Activated CD4-positive, alpha-beta T cell treated with anti-CD3 and anti-CD28 coated beads for 1 hour (primary cell): ENCODE measurements at places on chromosomes 2 and 18.
A peak's percentile ranks its signal among the peaks of the same experiment; 100 is the strongest.

- DNase-seq, result no peak
Observed at GRCh38 chr2:54287532-54287931, 31.5 kb upstream of the TSPYL6 start.

DNA sequence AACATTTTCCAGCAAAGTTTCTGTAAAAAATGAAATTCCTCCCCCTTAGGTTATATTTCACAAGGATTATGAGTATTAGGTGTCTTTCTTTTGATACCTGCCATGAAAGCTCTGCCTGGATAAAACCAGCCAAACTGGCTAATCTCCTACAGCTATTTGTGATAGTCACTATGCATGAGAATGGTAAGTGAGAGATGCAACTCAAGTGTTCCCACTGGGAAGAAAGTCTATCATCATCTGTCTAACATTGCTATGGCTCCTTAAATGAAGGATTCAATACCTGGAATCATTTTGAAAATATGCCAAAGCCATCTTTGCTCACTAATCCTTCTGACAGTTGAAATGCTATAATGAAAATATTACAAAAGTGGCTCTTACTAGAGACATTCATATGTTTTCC is 339.9 kb upstream of the LRRTM4 start:
- DNase-seq, result no peak

GRCh38 chr2:201901786-201902185 is 95.4 kb downstream of the CDK15 start:
- DNase-seq, result no peak

GRCh38 chr2:134540990-134541389 is 177.8 kb downstream of the TMEM163 start:
- no peak for DNase-seq

DNA sequence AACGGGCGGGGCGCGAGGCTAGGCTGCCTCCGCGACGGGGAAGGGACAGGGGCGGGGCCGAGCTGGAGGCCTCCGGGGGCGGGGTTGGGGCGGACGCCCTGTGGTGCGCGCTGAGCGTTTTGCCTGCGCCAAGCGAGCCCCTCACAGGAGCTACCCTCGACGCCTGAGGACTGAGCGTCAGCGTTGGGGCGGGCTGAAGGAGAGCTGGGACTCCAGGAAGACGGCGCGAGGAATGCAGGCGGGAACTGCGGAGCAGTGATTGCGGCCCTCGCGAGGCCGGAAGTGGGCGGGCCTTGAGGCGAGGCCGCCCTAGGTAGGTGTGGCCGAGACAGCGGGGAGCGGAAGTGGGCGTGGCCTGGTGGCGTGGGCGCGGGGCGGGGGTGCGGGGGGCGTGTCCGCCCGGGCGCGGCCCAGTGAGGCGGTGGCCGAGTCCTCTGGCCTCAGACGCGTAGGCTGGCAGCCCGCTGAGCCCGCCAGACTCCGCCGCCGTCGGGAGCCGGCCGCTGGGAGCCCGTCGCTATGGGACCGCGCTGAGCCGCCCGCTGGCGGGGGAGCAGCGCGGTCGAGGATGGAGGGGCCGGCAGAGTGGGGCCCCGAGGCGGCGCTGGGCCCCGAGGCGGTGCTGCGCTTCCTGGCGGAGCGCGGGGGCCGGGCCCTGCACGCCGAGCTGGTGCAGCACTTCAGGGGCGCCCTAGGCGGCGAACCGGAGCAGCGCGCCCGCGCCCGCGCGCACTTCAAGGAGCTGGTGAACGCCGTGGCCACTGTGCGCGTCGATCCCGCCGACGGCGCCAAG is at the start of the genes SEPTIN10 and SOWAHC:
TSS of gene SEPTIN10 (minus strand) at position 45 of the 793 bp plus-strand sequence. CDS start 139 bp downstream, outside the sequence.
TSS of gene SOWAHC (plus strand) at position 443 of the 793 bp plus-strand sequence. CDS start at position 569, 126 bp downstream.
- peak; percentile 64 for DNase-seq

- DNase-seq, result no peak
Observed at GRCh38 chr2:117967977-117968718, 45.7 kb downstream of the CCDC93 start.

- no peak for DNase-seq
Observed at GRCh38 chr2:227462462-227462951, 9.4 kb upstream of the AGFG1 start.

DNA sequence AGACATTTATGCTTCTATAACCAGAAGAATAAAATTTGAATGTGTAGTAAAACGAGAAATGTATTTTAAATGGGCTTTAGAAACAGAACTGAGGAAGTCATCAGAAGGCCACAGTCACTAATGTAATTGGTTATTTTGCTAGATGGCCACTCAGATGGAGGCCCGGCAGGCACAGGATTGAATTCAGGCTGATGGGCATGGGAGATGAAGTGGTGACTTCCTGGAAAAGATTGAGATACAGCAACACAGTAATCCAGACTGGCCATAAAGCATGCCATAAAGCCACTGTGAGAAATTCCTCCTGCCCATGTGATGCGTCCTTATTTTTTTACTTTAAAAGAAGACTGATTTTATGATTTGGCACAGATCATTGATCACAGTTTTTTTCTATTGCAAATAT is 297.7 kb downstream of the ICOS start:
- DNase-seq, result no peak

DNA sequence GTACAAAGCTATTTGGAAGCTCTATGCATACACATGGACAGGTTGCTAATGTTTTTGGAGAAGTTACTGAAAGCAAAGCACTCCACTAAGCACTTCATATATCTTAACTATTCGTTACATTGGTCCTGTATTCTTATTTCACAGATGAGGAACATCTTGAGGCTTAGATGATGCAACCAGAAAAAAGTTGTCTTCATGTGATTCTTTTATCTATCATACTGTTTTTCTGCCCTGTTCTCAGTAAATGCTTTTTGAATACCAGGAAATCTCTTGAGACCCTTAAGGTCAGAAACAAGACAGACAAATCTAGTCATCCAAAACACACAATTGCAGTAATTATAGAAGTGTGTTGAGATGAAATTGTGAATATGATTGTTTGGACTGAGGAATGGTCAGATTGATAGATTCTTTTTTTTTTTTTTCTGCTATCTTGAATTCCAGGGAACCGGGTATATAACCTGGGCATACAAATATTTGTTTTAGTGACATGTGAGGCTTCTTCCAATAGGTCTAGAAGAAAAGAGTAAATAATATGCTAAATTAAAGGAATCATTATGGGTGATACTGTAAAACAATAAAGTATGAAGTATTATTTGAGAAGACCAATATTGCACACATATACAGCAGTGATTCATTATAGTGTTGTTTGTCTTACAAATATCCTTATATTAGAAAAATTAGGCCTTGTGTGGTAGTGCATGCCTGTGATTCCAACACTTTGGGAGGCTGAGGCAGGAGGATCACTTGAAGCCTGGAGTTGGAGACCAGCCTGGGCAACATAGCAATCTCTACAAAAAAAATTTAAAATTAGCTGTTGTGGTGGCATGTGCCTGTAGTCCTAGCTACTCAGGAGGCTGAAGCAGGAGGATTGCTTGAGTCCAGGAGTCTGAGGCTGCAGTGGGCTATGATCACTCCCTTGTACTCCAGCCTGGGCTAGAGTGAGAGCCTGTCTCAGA is 33.7 kb downstream of the EHBP1 start:
- DNase-seq, result no peak

DNA sequence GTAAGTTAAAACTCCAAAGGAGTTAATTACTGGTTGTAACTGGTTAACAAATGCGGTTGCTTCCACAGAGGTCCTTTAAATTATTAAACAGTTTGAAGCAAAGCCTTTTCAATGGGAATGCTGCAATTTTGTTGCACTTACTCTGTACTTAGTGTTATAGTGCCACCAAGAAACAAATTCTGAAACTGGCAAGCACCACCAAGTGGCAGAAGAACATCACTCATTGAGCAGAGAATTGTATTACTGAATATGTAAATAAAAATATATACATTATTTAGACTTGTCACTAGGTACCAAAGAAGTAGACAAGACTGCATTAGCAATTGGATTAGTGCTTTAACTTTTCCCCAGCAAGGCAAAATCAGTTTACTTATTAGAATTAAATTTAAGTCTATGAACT is 2.6 kb upstream of the TMEFF2 start:
- no peak for DNase-seq

DNA sequence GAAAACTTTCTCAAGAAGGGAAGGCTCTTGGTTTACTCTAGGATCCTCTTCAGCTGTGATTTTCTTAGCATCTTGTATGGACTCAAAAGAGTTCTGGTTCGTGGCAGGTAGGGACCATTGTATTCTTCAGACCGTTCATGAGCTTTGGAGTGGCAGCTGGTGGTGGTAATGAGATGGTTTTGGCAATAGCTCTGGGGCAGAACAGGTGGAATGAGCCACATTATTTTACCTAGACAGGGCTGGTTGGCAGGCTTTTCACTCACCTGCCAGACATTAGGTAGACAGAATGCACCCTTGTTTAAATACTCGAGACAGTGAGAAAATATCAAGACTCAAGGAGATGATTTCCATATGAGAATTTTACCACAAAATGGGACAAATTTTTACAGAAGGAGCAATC is 26.2 kb upstream of the MGAT5 start:
- no peak for DNase-seq

- no peak for DNase-seq
Observed at GRCh38 chr2:168165985-168166901, 81.2 kb downstream of the STK39 start.

GRCh38 chr2:69560147-69560482 is 83.4 kb downstream of the AAK1 start:
- no peak for DNase-seq

- no peak for DNase-seq
Observed at GRCh38 chr18:23648940-23649607, 13.6 kb downstream of the ANKRD29 start.

DNA sequence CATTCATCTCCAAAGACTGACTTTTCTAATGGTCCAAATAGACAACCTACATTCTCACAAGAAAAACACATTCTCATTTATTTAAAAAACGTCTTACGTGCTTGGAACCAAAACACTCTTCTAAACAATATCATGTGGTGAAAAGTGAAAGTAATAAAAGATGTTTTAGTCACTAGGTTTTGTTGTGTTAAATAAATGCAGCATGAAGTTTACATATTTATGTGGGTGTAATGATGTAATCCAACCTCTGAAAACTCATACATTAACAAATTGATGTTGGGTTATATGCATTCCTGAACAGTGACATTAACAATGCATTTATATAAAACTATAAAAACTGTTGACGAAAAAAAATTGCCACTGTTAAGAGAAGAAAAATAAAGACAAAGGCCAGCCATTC is 55.1 kb upstream of the ACVR2A start:
- no peak for DNase-seq

GRCh38 chr2:19710230-19710629 is 191.6 kb downstream of the TTC32 start:
- no peak for DNase-seq

- DNase-seq, result no peak
Observed at GRCh38 chr2:132549935-132550670, 119.9 kb downstream of the LYPD1 start.

DNA sequence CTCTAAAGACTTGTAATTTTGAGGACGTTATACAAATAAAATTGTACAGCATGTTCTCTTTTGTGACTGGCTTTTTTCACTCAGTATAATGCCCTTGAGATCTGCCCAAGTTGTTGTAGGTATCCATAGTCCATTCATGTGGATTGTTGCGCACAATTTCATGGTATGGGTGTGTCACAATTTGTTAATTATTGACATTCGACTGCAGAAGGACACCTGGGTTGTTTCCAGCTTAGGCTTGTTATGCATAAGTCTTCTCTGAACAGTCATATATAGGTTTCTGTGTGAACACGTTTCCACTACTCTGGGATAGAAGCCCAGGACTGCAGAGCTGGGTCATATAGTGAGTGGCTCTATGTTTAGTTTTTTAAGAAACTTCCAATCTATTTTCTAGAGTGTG is 800.8 kb upstream of the SALL3 start:
- no peak for DNase-seq

DNA sequence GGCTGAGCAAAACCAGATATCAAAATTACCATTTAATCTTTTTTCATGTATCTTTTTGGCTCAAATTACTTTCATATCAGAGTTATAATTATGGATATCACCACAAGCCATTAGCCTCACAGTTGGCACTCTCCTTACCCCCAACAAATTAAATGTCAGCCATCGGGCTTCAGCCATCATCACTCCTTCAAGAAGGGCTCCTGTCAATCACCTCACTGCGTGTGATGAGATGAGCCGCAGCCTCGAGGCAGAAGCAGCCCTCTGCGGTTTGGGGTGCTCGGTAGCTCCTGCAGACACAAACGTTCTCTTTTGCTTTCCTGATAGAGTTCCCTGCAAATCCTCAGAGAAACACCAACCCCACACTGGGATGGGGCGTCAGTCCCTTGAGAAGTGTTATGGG is 94.1 kb downstream of the DNER start:
- DNase-seq, result no peak

DNA sequence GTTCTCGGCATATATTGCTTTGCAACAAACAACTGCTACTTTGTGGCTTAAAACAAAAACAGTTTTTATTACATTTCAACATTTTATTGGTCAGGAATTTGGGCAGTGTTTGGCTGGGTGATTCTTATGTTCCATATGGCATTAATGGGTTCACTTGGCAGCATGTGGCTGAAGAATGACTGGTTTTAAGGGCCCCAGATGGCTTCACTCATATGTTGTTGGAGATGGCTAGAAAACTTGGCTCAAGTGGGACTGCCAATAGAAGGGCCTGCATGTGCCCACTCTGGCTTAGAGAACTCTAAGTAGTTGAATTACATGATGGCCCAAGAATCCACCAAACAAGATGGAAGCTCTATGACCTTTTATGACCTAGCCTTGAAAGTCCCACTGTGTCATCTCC is 86.1 kb downstream of the FASTKD2 start:
- DNase-seq, result no peak

DNA sequence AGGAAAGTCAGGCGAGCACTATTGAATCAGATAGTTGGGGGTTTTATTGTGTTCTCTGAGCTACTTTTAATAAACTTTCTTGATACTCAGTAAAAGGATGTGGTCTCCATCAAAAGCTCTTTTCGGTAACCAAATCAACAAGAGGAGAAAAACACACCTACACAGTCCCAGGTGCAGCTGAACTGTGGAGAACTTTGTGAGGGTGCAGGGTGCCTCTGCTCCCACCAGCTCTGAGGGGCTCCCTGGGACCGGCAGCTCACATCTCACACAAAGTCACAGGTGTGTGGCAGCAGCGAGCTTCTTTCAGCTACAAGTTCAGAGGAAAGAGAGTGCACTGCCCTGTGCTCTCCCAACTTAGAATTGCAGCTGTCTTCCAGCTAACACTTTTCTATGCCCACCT is 650.4 kb downstream of the RNF144A start:
- DNase-seq, result peak; percentile 15

GRCh38 chr2:101287303-101287702 is 21.2 kb downstream of the RNF149 start:
- no peak for DNase-seq

GRCh38 chr18:67300498-67300897 is 216.0 kb downstream of the DSEL start:
- DNase-seq, result no peak

DNA sequence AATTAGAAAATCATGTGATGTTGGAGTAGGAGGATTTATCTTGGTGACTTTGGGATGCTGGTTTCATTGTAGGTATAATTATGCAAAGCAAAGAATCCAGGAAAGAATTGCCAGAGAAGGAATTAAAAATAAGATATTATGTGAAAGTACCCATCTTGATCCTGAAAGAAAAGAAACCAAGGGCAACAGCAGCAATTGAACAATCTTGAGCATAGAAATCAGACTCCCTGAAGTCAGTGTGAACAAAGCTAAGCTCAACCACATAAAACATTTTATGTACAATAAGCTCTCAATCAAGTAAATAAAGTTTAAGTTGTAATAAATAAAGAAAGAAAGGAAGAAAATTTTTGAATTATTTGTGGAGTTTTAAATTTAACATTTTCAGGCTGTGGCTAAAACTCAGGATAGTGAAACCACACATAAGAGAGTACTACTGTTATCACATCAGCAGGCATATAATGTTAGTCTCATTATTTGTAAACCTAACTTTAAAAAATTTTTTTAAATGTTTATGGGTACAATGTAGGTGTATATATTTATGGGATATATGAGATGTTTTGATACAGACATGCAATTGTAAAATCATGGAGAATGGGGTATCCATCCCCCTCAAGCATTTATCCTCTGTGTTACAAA is 32.8 kb upstream of the GPR55 start:
- DNase-seq, result no peak
